Esophagus mucosa (tissue), 1 donor: ENCODE measurements at places on chromosomes 5 and 9.

- no peak for ATAC-seq
Observed at GRCh38 chr5:91006713-91007112, 376.4 kb downstream of the ARRDC3 start.

- ATAC-seq = peak; percentile 54
Observed at GRCh38 chr9:104907278-104907951, 20.5 kb downstream of the ABCA1 start.

GRCh38 chr9:95495961-95496360 is 20.8 kb downstream of the PTCH1 start:
- no peak for ATAC-seq

DNA sequence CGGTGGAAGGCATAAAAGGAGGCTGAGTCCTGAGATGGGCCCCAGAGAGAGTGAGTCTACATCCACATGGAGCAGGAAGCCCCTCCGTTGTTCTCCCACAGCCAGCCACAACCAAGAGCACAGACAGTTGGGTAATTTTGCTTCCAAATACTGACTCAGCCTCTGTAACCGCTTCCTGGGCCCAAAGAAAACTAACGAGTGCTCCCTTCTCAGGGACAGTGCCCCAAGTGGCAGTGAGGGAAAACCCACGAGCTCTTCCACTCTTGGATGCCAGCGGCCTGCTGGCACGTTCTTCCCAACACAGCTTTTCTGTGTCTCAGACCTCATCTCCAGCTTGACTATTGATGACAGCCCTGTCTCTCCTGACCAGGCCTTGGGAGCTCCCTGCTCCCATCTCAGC is 207.6 kb downstream of the FSTL4 start:
- peak; percentile 30 for ATAC-seq

GRCh38 chr5:157918811-157919742 is 60.1 kb upstream of the CLINT1 start:
- ATAC-seq = peak; percentile 79
